ENCODE measurements at places on chromosomes 11 and 22.

- DNase-seq, result no peak
Measured at GRCh38 chr22:29469755-29470154, 10.3 kb upstream of the NEFH start.

DNA sequence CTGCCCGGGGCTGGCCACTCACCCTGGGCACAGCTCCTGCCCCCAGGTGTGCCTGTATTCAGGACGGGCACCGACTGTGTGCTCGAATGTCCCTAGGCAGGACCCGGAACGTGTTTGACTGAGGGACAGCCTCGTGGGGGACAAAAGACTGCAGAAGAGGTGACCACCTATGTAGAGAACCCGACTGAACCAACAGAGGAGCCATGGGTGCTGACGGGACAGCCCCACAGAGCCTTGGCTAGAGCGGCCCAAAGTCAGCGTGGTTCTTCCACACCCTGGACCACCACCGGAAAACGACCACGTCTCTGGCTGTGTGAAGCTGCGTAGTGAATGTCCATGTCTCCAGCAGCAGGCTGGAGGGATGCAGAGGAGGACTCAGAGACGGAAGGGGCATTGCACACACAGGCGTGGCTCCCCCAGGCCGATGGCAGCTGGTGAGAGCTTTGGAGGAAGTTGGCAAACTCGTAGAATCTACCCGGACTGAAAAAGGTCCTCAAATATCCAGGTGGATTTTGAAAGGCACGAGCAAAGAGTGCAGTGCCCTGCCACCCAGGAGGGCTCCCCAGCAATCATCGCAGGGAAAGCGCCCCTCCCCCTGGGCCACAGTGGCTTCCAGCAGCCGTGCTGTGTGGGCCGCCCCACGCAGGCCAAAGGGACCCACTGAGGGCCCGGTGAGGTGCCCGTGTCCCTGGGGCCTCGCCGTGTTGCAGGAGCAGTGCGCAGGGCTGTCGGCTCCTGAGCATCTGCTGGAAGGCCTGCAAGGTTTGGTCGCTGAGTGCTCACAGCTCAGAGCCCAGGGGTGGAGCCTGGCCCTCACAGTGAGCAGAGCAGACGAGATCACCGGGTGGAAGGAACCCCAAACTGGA, 17.5 kb upstream of the MUC5B start:
- DNase-seq, result no peak

- DNase-seq, result no peak
Measured at GRCh38 chr11:3229673-3230630, 2.3 kb downstream of the MRGPRE start.

DNA sequence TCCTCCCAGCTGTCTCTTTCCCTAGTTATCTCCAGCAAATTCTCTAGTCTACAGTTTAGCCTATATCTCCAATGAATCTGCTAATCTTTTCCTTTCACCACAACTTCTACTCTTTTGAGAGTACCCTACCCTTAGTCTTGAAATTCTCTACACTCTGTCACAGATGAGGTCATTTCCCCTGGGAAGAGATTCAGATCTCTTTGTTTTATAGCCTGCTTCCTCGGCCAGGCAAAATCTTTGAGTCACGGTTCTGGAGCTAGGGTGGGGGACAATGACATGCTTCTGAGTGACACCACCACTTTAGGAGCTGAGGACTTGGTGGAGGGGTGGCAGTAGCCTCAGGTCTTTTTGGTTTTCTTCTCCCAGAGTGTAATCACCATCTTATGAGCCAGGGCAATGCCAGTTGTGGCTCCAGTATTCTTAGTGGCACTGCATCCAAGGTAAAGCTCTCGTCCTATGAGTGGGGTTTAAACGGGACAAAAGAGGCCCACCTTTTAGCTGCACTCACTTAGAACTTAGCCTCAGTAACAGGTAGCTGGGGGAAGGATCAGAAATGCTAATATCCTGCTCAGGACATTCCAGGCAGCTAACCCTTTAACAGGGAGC, 98.5 kb upstream of the RRM1 start:
- no peak for DNase-seq

DNA sequence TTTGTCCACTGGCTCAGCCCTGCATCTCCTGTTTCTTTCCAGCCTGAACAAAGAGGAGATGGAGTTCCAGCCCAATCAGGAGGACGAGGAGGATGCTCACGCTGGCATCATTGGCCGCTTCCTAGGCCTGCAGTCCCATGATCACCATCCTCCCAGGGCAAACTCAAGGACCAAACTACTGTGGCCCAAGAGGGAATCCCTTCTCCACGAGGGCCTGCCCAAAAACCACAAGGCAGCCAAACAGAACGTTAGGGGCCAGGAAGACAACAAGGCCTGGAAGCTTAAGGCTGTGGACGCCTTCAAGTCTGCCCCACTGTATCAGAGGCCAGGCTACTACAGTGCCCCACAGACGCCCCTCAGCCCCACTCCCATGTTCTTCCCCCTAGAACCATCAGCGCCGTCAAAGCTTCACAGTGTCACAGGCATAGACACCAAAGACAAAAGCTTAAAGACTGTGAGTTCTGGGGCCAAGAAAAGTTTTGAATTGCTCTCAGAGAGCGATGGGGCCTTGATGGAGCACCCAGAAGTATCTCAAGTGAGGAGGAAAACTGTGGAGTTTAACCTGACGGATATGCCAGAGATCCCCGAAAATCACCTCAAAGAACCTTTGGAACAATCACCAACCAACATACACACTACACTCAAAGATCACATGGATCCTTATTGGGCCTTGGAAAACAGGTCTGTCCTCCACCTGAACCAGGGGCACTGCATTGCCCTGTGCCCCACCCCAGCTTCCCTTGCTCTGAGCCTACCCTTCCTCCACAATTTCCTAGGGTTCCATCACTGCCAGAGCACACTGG, 5.0 kb downstream of the FTH1 start:
- DNase-seq, result no peak

GRCh38 chr11:69604055-69604454, 36.9 kb upstream of the CCND1 start:
- DNase-seq, result no peak

GRCh38 chr11:45453721-45454120, 167.6 kb upstream of the SYT13 start:
- no peak for DNase-seq
